ENCODE measurements at places on chromosomes 16 and 17.

DNA sequence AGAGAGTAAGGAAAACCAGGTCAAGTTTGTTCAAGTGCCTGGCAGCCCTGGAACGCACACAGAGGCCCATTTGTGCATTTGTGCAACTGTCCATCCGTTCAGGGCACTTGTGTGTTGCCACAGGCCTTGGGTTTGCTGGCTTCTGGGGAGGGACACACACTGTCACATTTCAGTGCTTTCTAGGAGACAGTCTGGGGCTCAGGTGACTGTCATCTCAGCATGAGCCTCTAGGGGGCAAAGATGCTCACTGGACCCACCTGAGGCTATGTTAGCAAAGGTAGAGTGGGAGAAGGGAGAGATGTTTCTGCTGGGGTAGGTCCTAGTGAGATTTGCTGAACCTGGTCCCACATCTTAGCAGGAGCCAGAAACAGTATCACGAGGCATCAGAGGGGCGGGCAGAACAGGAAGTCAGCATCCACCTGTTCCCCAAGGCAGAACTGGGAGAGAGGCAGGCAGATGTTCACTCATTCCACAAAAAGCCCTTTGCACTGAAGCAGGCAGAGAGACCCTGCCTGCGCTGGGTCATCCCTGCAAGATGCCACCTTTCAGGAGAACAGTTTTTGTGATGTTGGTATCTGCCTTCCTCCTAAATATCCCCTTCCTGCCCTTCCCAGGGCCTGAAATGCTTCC, 48.5 kb downstream of the RAI1 start:
- DNase-seq: peak; percentile 61

- DNase-seq: no peak
Observed at GRCh38 chr17:57465610-57466009, 209.3 kb downstream of the MSI2 start.

GRCh38 chr16:9318764-9319163, 227.3 kb downstream of the HAPSTR1 start:
- DNase-seq: no peak

DNA sequence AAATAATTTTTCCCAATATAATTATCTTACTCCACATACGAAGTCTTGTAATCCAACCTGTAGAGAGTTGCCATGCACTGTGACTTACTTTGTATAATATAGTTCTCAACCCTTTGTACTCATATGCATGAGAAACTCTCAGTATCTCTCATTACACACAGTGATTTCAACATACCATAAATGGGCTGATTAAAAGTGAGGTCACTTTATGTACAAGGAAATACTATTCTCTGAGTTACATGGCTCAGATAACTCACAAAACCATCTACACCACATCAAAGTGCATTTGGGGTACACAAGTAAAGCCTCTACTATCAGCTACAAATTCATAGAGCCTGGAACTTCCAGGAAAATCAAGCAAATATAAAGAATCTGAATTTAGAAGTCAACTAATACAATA, 27.9 kb downstream of the SLFN12 start:
- DNase-seq: no peak

- no peak for DNase-seq
Observed at GRCh38 chr17:57242148-57242547, 14.2 kb upstream of the MSI2 start.

DNA sequence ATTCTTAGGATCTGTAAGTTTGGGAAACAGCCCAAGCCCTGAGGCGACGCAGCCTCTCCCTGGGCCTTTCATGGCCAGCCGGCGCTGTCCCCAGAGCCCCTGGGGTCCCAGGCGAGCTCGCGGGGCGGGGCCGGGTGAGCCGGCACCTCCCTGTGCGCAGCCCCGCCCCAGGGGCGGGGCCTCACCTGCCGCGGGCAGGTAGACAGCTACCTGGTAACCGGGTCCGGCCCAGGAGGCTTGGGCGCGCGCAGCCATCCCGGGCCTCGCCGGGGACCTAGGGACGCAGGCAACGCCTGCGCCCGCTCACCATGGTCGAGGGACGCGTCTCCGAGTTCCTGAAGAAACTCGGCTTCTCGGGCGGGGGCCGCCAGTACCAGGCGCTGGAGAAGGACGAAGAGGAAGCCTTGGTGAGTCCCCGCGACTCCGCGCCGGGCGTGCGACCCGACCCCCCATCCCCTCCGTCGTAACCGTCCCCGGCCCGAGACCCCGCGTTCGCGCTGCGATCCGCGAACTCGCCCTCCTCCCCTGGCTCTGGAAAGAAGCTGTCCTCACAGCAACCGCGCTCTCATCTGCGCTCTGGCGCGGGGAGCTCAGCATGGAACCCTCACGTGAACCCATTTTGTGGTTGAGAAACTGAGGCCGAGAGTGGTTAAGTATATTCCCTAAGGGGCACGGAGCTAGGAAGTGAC, at the start of gene ATP2C2:
Gene ATP2C2 (plus strand): TSS at position 231 of the 689 bp plus-strand sequence. CDS start 78 bp downstream, at position 309.
- DNase-seq: no peak

DNA sequence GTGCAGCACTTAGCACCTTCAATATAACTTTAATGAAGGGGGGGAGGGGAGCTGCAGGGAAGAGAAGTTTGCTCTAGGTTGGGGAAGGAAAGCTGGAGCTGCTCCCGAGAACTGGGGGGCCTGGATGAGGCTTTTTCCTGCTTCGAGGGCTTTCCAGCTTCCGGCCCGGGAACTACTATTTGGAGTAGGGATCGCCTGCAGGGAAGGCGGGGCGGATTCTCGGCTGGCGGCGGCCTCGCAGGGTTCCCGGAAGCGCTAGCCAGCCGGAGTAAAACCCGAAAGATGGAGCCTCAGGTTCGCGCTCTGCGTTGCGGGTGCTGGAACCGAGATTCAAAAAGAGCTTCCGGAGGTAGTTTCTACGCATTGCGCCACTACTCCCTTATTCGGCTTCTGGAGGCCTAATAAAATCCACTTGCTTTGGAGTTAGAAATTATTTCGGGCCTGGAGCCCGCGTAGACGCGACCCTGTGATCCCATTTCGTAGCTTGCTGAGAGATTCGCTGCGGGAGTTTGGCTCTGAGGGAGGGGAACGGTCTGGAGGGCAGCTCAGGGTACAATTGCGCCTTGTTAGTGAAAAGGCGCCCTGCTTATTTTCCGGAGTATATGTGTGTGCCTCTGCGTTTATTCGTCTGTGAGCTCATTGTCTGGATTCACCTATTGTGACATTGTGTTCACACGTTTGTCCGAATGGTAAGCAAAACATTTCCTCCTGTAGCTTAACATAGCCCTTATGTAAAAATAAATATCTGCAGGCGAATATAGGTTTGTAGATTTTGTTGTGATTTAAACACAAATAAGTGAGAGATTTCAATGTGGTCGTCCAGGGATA, 652 bp downstream of the PRAC2 start:
- no peak for DNase-seq

GRCh38 chr17:64497565-64498035, 746 bp upstream of the POLG2 start:
- DNase-seq: no peak

- DNase-seq: no peak
Observed at GRCh38 chr16:56558024-56558747, 6.7 kb upstream of the MT4 start.

DNA sequence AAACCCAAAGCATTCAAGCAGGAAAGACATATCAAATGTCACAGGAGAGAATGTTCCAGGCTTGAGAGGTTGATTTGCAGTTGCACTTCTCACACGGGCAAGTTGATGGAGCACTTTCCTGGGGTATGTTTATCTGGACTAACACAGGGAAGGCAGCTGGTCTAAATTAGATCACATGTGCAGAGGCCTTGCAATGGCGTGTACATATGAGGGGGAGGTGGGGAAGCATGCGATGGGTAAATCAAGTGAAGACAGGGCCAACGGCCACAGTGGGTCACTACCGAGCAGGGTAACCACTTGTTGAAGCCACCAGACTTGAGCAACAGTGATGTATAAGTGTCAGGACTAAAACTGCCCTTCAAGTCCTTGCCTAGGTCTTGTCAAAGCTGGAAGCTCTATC, 156.6 kb upstream of the MAF start:
- no peak for DNase-seq

DNA sequence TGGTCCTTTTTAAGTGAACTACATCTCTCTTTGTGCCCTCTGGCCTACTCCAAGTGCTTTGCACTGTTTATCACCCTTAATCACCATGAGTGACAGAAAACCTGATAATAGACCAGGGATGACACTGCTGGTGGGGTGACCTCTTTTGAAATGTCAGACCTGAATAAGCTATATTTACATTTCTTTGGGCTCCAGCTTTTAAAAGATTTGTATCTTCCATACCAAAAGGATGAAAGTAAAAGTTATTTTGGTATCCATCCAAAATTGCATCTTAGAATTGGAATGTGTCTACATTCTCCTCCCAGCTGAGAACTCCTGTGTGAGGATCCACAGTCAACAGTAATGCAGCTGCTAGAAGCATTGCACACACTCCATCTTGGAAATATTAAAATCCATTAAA, 370.0 kb downstream of the CDH11 start:
- no peak for DNase-seq

DNA sequence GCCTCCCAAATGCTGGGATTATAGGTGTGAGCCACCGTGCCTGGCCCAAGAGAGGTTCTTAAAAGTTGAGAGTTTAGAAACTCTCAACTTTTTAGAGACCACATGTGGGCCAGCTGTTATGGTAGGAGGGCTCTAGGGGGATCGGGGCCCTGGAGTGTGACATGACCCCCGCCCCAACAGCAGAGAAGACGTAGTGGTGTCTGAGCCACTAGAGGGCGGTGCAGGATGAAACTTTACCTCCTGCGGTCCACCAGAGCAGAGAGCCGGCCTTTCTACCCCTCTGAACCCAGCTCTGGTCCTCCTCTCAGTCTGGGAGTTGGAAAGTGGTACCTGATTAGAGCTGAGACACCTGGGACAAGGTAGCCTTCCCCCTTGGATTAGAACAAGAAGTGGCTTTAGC, 7.4 kb downstream of the CDK5RAP3 start:
- DNase-seq: peak; percentile 32

DNA sequence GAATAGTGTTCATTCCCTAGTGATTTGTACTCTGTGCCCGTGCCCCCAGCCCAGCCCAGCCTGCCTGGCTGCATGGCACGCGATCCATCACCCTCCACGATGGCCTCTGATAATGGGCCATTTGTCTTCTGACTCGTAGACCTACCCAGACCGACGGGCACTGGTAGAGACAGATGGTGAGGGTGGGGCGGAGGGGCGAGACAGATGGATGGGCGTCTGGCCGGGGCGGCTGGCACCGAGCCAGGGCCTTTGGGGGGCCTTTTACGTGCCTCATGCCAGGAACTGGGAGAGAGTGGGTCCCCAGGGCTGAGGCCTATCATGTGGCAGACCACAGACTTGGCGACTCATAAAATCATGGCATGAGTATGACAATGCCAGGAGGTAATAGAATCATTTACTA, 25.4 kb downstream of the CRHR1 start:
- DNase-seq: no peak
